ENCODE measurements at places on chromosomes 12 and 14.

DNA sequence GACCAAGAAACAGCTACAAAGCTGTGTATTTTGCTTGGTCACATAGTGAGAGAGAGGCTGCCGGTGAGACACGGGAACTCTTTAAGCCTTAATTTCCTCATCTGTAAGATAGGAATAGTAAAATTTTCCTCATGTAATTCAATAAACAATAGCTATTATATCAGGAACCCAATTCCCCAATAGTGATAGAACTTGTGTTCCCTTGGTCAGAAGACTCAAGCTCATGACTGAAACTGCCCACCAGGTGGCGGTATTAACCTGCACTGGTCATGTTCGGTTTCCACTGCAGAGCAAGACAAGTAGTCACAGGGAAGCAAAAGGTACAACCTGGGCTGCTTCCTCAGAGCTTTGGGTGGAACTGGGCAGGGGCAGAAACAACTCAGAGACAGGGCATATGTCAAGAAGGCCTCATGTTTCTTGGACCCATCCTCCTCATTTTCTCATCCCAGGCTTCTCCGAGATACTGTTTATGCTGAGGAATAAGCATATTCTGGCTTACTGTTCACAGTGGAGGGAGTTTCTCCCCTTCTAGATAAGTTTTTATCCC, 4.2 kb upstream of the AJUBA start:
- DNase-seq, result peak; percentile 86

DNA sequence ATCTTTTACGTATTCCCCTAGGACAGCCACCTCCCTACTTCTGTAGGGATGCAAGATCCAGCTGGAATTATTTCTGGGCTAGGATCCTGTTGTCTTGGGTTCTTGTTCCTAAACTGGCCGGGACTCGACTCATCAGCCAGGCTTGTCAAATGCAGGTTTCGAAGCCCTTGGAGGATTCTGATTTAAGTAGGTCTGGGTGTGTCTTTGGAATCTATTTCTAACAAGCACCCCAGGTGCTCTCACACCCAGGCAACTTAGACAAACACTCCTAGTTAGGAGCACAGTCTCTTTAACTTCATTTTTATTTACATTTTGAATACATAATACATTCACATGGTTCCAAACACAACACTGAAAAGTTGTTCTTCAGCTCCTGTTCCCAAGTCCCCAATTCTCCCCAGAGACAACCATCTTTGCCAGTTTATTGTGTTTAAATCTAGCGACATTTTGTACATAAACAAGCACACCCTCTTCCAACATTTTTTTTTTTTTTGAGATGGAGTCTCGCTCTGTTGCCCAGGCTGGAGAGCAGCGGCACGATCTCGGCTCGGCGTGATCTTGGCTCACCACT, 20.9 kb downstream of the MORN3 start:
- DNase-seq, result no peak

GRCh38 chr12:49503674-49504180, 35.1 kb upstream of the KCNH3 start:
- no peak for DNase-seq

DNA sequence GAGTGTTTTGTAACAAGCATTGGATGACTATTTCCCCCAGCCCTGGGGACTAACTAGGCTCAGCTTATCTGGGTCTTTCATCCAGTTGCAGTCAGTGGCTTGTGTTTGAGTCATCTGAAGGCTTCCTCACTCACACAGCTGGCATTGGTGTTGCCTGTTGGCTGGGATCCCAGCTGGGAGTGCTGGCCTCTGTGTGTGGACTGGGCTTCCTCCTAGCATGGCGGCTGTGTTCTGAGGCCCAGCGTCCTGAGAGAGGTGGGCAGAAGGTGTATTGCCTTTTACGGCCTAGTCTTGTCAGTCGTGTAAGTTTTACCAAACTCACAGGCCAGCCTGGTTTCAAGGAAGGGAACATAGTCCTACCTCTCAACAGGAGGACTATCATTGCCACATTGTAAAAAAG, 28.3 kb upstream of the PPP2R5C start:
- DNase-seq, result no peak

GRCh38 chr12:55935738-55936151, 4.8 kb downstream of the DGKA start:
- no peak for DNase-seq

GRCh38 chr14:28754209-28754985, 12.2 kb upstream of the FOXG1 start:
- DNase-seq, result no peak

- DNase-seq, result no peak
Measured at GRCh38 chr12:470133-470532, 10.4 kb downstream of the B4GALNT3 start.

DNA sequence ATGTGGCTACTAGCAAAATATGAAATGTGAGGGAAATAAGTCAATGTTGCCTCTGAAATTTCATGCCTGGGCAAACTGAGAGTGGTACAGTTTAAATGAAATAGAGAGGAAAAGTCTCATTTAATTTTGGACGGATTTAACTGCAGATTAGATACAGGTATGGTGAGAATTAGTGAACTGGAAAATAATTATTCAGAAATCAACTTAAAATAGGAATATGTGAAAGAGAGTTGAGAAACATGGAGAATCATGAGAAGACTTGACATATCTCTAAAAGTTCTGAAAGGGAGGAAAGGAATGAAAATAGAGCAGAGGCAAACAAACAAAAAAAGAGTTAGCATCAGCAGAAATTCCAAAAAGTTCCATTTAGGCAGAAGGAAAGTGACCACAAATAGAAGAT, 33.5 kb upstream of the BMAL2 start:
- DNase-seq, result no peak

DNA sequence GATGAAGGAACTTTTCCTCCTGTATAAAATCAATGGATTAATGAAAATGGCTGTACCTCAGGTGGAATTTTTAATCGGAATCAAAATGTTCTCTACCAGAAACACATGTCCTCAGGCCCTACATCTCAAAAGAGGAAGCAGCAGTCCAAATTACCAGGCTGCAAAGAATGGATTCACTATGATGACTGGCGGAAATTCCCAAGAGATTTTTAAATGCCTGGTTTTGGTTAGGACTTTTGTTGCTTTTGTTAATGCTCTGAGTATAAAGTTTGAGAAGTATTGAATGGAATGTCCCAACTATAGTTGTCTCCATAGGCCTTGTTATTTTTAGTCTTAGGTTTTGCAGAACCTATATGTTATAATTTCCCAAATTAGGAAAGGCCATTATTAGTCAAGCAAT, 11.2 kb upstream of the IFNG start:
- DNase-seq, result no peak

DNA sequence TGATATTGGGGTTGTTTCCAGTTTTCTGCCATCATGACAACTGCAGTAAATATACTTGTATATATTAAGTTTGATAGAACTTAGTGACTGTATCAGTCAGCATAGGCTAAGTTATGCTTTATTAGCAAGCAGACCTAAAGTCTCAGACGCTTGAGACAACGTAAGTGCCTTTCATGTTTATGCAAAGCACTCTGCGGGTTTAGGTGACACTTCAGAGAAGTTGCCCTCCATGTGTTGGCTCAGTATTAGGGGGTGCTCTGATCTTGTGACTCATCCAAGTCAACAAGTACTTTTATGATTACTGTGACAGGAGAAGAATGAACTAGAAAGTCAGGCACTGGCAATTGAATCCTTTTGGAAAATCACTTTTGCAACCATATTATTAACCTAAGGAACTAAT, 13.3 kb upstream of the OTOGL start:
- DNase-seq, result no peak

- no peak for DNase-seq
Measured at GRCh38 chr14:36362648-36363047, 42.2 kb upstream of the MBIP start.

- peak; percentile 96 for DNase-seq
Measured at GRCh38 chr12:132687211-132688164, at the start of the genes POLE and PXMP2. TSS of gene POLE (minus strand) at chr12:132687342. CDS start at chr12:132687315, 27 bp downstream. TSS of gene PXMP2 (plus strand) at chr12:132687587. CDS start at chr12:132687671, 84 bp downstream.

DNA sequence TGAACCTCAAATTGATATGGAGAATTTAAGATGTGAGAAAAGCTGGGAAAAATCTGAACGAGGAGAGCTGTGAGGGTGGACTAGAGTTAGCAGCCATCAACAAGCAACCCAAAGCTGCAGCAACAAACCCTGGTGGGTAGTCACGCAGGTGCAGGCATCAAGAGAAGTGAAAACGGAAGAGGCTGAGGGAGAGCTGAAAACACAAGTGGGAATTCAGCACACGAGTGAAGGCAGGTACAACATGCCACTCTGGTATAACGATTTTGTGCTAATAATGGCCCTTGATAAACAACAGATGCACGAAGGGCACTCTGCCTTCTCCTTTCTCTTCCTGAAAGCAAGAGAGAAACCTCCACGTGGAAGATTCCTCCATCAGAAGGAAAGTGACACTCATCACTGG, 11.5 kb downstream of the TCL1B start:
- DNase-seq, result no peak

GRCh38 chr12:130620756-130621155, 95.3 kb downstream of the RIMBP2 start:
- no peak for DNase-seq

DNA sequence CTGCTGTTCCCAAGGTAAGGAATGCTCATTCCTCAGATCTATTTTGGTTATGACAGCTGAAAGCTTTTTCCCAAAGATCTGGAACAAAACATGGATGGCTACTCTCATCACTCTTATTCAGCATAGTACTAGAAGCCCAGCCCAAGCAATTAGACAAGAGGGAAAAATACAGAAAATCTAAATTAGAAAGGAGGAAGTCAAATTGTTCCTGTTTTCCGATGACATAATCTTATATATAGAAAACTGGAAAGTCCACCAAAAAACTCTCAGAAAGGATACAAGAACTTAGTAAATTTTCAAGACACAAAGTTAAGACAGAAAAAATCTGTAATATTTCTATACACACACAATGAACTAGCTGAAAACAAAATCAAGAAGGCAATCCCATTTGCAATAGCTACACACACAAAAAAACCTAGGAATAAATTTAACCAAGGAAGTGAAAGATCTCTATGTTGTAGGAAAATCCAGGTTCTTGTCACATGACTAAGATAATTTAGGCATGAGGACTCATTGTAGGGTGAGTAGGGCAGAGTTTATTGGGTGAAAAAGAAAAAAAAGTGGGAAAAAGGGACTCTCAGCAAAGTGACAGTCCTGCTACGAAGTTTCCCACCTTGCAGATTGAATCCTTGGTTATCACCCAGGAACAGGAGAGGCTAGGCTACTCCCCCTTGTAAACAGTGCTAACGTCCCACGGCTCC, 28.6 kb upstream of the KLRB1 start:
- DNase-seq, result no peak

GRCh38 chr14:89000007-89000942, 175.8 kb downstream of the TTC8 start:
- DNase-seq, result no peak

- no peak for DNase-seq
Measured at GRCh38 chr12:65784289-65785015, 39.8 kb upstream of the HMGA2 start.

- DNase-seq, result no peak
Measured at GRCh38 chr12:43893670-43894069, 57.8 kb downstream of the TMEM117 start.

DNA sequence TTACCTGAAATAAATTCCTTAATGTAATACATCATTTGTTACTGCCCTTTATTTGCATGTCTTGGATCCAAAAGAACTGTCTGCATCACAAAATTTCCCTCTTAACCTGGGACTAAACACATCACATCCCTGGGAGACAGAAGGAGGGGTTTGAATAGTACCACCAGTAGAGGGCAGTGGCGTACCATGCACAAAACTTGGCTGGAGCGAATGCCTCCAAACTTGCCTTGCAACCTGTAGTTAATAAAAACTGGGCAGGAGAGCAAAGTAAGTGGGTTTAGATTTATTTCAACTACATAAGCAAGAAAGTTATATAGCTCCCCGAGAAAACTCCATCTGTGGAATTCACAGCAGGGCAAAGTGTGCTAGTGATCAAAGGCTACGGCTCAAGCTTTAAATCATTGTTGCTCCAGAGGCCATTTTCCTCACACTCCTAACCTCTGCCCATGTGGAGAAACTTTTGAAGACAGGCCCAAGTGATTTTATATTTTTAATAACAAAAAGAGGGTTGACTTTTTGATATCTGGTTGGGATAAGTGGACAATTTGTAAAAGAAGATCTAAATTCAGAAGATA, 1176.7 kb upstream of the SEL1L start:
- no peak for DNase-seq

DNA sequence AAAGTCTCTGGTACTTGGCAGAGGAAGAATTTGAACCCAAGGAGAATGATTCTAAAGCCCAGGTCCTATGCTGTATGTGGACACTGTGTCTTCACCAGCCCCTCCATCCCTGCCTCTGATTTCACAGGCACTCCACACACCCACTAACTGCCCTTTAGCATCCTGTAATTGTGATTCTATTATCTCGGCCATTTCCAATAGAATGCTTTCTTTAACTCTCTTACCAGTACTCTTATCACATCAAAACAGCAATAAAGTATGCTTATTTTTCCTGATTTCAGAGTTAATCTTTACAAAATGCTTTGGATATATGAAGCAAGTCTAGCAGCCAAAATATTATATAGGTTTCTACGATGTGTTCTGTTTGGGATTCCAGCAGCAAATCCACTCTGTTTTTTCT, 37.9 kb upstream of the BTG1 start:
- DNase-seq, result no peak

GRCh38 chr14:105282098-105282725, 18.6 kb downstream of the BRF1 start:
- no peak for DNase-seq

GRCh38 chr12:42182394-42182793, 37.7 kb upstream of the GXYLT1 start:
- DNase-seq, result no peak

DNA sequence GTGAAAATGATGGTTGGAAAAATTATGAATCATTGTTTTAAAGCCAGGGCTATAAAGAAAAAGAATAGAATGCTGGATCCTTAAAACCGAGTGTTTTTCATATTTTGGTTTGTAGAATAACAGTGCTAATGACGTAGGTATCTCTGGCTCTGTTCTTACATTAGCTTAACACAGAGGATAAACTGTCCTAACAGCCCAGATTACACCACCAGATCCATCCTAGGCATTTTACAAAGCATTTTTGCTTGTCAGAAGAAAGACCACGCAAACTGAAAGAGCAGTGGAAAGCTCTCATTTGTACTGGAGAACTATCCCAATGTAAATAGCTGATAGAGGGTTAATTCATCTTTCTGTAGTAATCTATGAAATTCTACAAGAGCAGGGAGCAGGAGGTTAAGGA, 13.6 kb downstream of the IFT81 start:
- DNase-seq, result no peak

DNA sequence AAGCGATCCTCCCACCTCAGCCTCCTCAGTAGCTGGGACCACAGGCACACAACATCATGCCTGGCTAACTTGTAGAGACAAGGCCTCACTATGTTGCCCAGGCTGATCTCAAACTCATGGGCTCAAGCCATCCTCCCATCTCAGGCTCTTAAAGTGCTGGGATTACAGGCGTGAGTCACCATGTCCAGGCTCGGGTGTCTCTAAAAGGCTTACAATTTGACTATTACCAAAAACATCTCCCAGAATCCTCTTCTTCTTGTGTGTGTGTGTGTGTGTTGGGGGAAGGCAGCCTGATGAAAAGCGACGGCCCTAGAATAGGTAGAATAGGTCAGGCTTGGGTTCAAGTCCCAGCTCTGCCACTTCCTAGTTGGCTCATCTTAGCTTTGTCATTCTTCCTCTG, 16.8 kb downstream of the MSI1 start:
- DNase-seq, result no peak

Measured in stimulated activated CD4-positive, alpha-beta T cell treated with anti-CD3 and anti-CD28 coated beads, Interleukin-1b, Interleukin-23, amount 100 ng/mL, for 1 hour (primary cell).